Stimulated activated CD8-positive, alpha-beta memory T cell treated with anti-CD3 and anti-CD28 coated beads, Interleukin-4, amount 100 ng/mL, for 48 hours (primary cell): ENCODE measurements at places on chromosomes 1 and 21.

GRCh38 chr1:90007979-90008404 is 13.1 kb downstream of the ZNF326 start:
- DNase-seq = no peak

DNA sequence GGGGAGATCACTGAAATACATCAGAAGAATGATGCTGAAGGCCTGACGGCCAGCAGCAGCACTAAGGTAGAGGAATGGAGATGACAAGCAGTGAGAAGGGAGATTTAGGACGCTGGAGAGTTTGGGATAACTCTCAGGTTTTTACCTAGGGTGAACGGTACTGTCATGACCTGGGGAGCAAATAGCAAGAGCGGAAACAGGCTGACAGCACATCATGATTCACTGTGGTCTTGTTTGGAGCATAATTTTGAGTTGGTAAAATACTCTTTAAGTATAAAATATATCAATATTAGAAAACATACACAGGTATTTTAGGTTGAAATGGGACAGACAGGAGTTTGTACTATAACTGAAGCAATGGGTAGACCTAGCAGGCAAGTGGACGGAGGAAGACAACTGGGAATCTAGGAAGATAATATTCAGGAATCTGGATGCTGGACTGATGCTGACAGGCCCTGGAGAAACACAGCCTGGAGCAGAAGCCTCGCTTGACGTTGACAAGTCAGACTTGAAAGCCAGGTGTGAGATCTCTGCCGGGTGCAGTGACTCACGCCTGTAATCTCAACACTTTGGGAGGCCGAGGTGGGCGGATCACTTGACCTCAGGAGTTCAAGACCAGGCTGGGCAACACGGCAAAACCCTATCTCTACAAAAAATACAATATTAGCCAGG is 33.3 kb downstream of the ALG14 start:
- DNase-seq = no peak

DNA sequence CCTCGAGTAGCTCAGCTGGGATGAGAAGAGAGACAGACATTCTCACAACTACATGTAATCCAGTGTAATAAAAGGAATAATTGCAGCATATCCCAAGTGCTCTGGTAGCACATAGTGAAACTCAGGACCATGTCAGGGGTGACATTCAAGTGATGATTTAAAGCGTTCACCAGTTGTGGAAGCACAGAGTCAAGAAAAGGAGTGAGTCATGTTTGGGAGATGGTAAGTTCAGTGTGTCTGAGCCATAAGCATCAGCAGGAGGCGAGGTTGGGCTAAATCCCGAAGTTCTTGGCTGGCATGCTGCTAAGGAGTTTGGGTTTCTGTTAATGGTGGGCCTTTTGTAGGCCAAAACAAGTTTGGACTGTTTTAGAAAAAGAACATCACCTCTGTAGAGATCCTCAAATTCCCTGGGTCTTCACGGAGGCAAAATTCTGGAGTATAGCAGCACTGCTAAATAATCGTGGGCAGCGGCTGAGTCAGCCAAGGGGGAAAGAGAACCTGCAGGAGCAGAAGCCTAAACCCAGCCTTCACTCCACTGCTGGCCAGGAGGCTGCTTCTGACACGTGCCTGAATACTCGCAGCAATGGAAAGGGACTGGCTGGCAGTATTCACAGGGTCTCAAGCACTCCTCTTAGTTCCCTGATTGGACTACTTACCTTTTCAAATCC is 7.2 kb upstream of the NHLH1 start:
- peak; percentile 3 for DNase-seq

DNA sequence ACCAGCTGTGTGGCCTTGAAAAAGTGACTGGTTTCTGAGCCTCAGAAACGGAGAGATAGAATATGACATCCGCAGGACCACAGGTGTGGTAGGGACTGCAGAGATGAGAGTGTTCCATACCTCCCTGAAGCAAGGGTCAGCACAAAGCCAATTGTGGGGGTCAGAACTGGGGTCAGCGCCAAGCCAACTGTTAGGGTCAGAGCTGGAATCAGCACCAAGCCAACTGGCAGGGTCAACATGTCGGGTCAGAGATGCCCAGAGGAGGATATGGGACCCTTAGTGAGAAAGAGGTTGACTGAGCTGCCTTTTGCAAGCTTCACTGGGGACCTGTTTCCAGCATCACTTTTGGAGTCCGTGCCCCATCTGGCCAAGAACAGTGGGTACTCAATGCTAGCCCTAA is 93.9 kb downstream of the MATN1 start:
- DNase-seq = no peak

- no peak for DNase-seq
Measured at GRCh38 chr1:17515902-17516301, 23.6 kb upstream of the ARHGEF10L start.

DNA sequence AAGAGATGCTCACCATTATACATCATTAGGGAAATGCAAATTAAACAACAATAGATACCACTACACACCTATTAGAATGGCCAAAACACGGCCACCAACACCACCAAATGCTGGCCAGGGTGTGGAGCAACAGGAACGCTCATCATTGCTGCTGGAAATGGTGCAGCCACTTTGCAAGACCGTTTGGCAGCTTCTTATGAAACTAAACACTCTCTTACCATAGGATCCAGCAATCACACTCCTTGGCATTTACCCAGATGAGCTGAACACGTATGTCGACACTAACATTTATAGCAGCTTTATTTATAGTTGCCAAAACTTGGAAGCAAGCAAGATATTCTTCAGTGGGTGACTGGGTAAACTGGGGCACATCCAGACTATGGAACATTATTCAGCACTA is 28.9 kb upstream of the ADARB1 start:
- no peak for DNase-seq

- no peak for DNase-seq
Measured at GRCh38 chr1:118306851-118307250, 121.8 kb upstream of the SPAG17 start.

- DNase-seq = no peak
Measured at GRCh38 chr1:111285879-111286278, 4.8 kb upstream of the CHIA start.

DNA sequence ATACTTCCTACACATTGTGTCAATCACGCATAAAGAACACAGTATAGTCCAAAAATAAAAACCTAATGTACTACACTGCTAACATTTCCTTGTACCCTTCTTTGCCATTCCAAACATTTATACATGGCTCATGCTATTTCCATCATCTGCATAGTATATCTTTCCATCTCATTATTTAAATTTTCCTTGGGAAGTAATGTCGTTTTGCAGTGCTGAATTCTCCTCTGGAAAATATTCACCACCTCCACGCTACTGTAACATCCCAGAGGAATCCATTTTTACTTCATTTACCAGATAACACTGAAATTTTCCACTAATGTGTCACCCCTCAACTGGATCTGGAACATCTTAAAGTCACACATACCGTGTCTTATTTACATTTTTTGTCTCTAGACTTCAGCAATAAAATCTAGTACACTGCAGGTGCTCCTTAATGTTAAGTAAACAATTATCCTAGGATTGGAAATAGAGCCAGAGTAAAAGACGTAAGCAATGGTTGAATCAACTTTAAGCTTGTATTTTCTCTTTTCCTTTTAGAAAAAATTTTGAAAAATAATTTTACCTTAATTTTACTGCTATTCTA is 881.0 kb downstream of the AMY1C start:
- DNase-seq = no peak

DNA sequence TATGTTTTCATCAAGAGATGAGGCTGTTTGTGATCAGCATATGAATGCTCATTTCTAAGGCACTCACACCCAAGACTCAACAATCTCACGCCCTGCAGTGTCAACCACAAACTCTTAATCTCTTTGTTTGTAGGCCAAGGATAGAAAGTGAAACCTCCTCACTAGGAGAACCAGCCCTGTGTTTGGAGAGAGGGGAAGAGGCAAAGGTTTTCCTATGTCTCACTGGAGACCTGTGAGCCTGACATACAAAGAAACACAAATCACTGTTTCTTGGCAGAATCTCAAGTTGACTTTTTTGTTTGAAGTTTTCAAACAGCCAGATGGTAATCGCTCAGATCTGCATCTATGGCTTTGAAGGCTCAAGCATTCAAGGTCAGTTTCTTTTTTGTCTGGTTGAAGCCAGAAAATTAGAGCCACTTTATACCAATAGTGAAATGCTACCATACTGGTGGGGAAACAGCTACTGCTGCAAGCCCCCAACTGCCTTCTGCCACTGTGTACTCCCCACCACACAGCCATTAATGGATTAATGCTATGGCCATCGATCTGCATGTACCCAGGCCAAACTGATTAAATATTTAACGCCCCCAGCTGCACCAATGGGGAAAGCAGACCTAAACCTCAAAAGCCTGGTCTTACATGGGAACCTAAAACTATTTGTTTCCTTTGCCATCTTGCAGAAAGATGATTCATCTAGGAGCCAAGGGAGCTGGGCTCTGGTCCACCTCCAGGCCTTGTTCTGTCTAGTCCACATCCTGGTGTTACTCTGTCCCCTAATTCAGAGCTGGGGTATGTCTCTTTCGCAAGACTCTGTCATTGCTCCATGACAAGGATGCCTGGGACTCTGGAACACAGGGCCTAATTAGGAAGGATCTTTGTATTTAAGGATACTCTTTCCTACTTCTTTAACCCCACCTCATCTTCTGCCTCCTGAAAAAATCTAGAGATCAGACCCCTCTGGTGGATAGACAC is 16.3 kb downstream of the PDZK1 start:
- peak; percentile 42 for DNase-seq

GRCh38 chr1:202938287-202938925 is 11.4 kb upstream of the KLHL12 start:
- DNase-seq = no peak

DNA sequence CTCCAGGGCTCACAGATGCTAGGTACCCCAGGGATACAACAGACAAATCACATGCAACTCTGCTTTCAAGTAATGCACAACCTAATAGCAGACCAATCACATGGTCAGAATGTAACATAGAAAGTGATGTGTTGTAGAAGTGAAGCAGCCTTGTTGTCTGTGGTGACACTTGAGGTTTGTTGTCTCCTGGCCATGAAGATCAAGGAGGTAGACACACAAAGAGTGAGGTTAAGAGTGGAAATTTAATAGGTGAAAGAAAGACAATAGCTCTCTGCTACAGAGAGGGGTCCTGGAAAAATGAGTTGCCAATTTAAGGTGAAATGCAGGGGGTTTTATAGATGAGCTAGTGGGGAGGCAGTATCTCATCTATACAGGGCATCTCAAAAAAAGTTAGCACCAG is 2.5 kb upstream of the TMEM9 start:
- no peak for DNase-seq

GRCh38 chr1:26994787-26995517 is 1.5 kb downstream of the TRNP1 start:
- no peak for DNase-seq

DNA sequence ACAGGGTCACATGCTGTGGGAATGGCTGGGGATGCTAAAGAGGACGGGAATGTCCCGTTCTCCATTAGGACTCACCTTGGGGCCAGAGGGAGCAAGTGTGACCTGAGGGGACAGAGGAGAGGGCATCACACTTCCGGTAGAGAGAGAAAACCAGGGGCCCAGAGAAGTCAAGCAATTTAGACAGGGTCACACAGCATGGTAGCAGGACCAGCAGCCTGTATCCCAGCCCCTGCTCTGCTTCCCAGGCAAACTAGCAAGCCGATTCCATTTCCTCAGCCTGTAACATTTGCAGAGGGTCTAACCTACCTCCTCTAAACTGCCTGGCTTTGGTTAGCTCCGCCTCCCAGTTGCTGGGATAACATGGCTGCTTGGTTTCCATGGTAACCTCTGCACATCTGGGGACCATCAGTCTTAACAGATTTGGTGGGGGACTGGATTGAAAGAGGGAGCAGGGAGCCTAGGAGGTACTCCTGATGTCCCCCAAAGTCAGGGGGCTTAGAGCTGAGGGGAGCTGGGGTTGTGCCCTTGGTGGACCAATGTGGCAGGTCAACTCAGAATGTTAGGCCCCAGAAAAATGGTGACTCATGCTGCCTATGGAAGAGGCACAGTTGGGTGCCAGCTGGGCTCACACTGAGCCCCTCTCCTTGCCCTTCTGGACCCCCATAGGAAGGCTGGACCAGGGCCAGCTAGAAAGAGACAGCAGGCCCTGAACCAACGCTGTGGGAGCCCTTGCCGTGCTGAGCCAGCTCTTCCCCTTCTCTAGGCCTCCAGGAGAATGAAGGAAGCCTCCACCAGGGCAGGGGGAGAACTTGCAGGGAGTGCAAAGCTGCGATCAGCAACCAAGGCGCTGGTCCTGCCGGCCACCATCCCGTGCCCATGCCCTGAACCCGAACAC is 9.5 kb downstream of the COL16A1 start:
- no peak for DNase-seq

GRCh38 chr21:26967062-26967913 is at the start of gene ADAMTS5:
Gene ADAMTS5, minus strand, starts transcription at chr21:26967088. Its CDS starts 697 bp downstream, at chr21:26966391.
- DNase-seq = no peak

DNA sequence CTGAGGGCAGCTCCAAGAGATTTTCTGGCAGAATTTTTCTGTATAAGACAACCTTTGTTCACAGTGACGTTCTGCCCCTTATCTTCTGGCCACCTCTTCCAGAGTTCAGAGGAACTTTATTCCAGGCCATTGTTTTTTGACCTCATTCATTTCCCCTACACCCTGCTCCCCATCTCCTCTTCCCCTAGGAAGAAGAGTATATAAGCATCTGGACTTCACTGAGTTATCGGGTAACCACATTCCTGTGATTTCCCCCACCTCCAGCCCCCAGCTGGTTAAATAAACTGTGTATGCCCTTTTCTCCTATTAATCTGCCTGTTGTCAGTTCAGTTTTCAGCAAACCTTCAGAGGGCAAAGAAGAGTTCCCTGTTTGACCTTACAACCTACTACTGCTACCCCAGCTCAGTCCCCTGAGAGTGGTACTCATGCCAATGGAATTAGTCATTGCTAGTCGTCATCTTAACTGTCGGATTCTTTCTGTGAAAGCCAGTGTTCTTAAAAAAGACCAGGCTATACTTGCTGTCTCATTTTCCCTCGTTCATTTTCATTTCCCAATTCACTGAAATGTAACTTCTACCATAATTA is 14.3 kb upstream of the ALG14 start:
- no peak for DNase-seq

- no peak for DNase-seq
Measured at GRCh38 chr1:10897321-10897980, 101.0 kb upstream of the CASZ1 start.

- no peak for DNase-seq
Measured at GRCh38 chr1:216044538-216044937, 378.7 kb downstream of the USH2A start.

GRCh38 chr1:244801246-244801645 is 34.2 kb upstream of the COX20 start:
- DNase-seq = peak; percentile 65

DNA sequence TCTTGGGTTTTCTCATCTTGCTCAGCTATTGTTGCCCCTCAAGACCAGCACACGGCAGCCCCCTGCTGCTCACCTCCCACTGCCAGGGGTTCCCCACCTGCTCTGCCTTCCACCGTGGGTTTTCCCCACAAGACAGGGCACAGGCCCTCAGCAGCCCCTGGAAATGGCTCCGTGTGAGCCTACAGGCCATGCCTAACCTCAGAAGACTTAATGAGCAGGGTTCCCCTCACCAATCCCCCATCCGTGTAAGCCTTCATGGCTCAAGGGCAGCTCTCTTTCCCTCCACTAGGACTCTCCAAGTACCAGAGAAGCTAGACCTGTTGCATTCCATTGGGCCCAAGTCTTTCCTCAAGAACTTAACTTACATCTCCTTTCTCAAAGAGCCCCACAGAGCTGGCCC is 18.4 kb upstream of the RCAN3 start:
- DNase-seq = no peak

GRCh38 chr1:10969267-10969970 is 43.0 kb upstream of the TARDBP start:
- no peak for DNase-seq

- no peak for DNase-seq
Measured at GRCh38 chr1:46622344-46622743, 5.7 kb upstream of the MOB3C start.
